Lung (tissue), 17 donors: ENCODE measurements at places on chromosomes 4 and X. TPM values are rescaled to one million over a fixed set of nuclear protein-coding genes. Genes with fewer than 3 reads are reported as not detected.

DNA sequence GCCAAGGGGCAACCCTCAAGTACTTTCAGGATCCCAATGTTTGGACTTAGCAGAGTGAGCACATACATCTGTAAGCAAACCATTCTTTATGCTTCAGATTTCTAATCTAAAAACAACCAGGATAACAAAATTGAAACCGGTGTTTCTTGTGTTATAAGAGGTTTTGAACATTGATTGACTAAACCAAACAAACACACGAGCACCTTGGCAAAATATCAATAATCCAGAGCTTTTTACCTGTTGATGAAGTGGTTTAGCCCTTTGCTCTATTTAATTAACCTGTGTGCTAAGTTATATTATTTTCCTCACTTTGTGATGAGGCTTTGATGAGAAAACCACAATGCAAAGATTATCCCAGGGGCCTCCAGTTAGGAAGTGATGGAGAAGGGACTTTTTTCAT, 255.3 kb upstream of the CXXC4 start:
- DNase-seq, result no peak

- peak; percentile 78 for DNase-seq
These were observed at the start of gene OCRL for GRCh38 chrX:129540068-129540653. TSS of gene OCRL (plus strand) at chrX:129540259. CDS start at chrX:129540440, 181 bp downstream.

GRCh38 chr4:173170182-173170778, 1.7 kb downstream of the GALNT7 start:
- no peak for DNase-seq

- DNase-seq, result no peak
These were observed 129.0 kb downstream of the AFF2 start for GRCh38 chrX:148629434-148629833.

DNA sequence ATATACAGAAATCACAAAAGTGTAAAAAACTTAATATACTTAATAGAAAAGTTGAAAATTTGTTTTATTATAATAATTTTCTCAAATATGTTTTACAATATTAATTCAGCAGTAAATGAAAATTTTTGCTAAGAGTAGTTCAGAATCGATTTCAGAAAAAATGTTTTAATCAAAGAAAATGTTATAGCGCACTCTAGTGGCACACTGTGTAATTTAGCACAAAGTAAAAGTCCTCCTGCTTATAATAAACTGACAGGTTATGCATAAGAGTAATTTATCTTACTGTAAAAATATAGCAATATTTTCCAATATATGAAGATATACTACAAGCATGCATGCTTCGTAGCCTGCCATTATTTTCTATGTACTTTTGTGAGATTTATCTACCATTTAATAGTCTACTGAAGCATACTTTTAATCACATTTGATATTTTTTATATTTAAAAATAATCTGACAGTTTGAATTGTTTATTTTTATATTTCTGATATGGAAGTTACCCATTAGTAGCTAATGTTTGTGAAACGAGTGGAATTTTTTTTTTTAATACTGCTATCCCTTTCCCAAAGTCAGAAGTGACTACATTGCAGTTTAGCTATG, 217.9 kb upstream of the KLHL4 start:
- peak; percentile 36 for DNase-seq

- DNase-seq, result peak; percentile 41
These were observed 99.2 kb downstream of the PSAPL1 start for GRCh38 chr4:7335344-7336066.

DNA sequence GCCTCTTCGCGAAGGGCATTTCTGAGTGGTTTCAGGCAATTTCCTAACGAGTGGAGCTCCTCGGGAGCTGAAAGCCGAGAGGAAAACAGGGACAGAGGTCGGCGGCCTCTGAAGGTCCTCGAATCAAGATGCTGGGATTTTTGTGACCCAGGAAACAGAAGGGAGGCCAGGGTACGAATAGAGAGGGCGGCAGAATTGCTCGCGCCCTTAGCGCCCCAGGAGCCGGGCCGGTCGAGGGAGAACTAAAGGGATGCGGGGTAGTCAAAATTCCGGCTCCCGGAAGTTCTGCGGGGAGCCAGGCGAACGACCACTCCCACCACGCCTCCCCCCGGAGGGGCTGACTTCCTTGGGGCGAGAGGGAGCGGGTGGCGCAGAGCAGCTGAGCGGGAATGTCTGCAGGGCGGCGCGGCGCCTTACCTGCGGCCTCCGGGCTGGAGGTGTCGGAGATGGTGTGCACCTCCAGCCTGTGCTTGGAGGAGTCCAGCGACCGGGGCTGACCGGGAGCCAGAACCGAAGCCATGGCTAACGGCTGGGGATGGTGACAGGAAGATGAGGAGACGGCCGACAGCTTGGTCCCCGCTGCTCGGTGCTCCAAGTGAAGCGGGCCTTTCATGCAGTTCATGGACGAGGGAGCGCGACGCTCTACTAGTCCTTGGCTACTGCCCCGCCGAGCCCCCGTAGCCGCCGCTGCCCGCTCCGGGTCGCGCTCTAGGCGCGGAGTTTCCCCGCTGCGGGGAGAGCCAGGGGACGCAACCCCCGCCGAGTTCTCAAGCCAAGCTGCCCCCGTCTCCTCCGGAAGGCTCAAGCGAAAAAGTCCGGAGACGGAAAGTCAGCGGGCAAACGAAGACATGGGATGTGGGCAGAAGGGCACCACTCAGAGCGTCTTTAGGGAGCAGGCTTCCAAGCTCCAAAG, 782 bp downstream of the PITX2 start:
- DNase-seq, result no peak

DNA sequence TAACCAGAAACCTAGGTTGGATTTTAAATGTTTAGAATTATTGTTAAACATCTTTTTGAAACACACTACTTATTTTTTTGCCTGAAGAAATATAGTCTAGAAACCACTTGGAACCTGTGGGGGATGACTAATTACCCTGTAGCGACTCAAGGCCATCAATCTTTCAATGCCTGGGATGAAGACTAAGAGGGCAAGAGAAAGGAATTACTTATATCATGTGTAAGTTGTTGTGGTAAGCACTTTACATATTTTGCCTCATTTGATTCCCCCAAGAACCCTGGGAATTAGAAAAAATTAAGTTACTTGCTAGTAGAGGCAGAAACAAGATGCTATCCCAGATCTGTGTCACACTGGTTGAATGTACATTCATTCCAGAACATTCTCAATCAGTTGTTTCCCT, 170.9 kb upstream of the GRIA3 start:
- no peak for DNase-seq

DNA sequence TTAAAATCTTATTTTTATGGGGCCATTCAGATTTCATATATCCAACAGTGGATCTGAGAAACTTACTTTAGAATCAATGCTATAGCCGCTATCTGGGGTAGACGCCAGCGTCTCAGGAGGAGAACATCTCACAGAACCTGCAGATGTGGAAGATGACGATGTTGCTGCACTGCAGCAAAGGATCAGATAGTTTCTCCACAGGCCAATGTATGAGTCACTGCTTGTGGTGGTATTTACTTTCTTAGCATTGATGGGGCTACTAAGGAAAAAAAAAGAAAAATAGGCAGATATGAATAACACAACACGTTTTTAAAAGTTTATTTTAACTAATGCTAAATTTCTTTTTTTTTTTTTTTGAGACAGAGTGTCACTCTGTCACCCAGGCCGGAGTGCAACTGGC, 85.9 kb downstream of the ZAR1 start:
- DNase-seq, result no peak

GRCh38 chr4:174437324-174437723, 85.0 kb downstream of the HPGD start:
- no peak for DNase-seq

DNA sequence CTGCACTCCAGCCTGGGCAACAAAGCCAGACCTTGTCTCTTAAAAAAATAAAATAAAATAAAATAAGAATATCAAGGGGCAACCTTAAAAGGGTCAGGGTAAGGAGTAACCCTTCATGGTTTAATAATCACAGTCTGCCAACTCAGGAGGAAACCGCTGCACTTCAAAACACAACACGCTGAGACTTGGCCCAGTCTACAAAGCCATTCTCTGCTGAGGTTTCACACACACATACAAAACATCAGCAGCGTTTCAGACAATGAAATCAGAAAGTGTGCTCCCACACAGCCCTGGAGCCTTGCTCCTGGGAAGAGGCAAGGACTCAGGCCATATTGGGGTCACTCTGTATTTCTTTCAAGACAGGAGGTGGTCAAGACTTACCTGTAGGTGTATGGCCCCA, 18.3 kb downstream of the SCARB2 start:
- DNase-seq, result no peak

- DNase-seq, result no peak
These were observed 14.1 kb downstream of the ENPEP start for GRCh38 chr4:110489901-110490508.

- no peak for DNase-seq
These were observed 437.3 kb upstream of the NDST3 start for GRCh38 chr4:117596917-117597480.

DNA sequence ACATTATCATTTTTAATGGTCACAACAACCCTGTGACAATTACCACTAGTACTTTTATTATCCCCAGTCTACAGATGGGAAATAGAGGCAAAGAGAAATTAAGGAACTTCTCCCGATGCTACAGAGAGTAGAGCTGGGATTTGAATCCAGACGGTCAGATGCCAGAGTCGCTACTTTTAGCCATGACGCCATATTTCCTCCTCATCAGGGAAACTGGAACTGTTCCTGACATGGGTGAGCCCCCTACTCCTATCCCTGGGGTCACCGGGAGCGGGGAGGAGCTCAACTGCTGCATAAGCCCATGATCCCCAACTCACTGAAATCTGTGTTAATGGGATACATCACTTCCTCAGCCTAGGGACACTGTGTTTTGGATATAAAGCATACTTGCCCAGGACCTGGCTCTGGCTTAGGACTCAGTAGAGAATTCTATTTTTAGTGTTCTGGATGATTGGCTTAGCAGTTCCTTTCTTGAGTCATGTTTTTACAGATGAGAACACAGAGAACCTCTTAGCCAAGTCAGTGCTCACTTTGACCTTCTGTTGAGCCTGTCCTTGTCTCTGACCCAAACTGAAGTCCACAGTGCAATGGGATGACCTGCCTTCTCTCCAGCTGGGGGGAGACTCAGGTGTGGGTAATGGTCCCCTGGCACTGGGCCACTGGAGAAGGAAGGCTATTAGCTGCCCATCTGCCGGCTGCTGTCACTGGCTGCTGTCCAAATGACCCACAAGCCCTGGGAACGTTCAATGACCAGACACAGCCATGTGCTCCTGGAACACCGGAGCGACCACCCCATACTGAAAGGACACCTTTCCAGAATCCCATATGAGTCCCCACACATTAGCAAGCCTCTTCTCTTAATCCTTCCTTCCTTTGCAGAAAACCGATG, 90.8 kb upstream of the SHISA3 start:
- no peak for DNase-seq

Gene CYLC1
- not detected for total RNA-seq

Gene ZAR1
- not detected for total RNA-seq

Gene HSFX2
- 0.31 TPM for total RNA-seq

Gene MAMLD1
- total RNA-seq, result 6.7 TPM

Gene ATP2B3
- total RNA-seq, result 0.54 TPM
